GM12891 (cell line): ENCODE measurements at places on chromosomes 6 and 20.

DNA sequence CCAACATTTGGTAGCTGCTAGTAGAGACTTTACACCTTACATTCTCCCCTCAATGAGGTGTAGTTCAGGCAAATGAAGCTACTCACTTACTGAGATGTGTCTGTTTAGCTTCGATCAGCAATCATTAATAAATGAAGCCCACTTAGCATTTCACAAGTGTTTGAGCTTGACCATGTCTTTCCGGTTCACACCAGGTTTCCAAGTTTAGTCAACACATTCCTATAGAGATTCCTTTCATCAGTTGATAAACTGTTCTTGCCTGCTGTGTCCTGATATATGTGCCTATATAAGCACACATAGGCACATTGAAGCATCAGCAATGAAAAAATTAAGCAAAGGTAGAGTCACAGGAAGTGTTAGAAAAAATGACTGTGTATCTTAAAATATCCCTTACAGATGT lies 150.0 kb downstream of the BTBD3 start:
- no peak for DNase-seq

- no peak for DNase-seq
These were observed 52.5 kb upstream of the COL21A1 start for GRCh38 chr6:56299916-56300315.

DNA sequence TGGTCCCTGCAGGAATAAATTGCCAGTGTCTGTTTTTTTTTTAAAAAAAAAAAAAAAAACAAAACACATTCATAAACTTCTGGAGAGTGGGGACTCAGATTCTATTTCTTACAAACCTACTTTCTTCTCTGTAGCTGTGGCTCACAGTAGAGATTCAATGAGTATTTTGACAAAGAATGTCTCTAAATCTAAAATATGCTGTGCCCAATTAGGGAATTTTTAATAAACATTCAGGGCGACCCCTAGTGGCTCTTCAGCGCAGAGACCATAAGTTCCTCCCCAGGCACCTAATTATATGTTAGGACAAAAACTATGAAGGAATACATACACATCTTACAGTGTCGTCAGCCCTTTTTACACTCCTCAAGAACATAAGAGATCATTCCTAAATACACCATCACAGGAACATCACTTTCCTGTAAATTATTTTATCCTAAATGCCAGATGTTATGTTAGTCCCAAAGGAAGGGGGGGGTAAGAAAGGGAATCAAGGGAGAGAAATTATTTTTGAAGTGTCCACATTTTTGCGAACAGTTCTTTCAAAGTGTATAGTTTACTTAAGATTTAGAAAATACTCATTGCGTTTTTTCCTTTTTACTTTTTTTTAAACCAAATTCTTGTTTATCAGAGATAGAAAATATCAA lies 21.8 kb upstream of the NAA20 start:
- no peak for DNase-seq

GRCh38 chr6:144317736-144318135 lies 32.6 kb downstream of the UTRN start:
- DNase-seq, result no peak

- DNase-seq, result no peak
These were observed 448 bp upstream of the RIN2 start for GRCh38 chr20:19757487-19758132.

GRCh38 chr6:21173031-21173430 lies 420.5 kb upstream of the SOX4 start:
- DNase-seq, result no peak

DNA sequence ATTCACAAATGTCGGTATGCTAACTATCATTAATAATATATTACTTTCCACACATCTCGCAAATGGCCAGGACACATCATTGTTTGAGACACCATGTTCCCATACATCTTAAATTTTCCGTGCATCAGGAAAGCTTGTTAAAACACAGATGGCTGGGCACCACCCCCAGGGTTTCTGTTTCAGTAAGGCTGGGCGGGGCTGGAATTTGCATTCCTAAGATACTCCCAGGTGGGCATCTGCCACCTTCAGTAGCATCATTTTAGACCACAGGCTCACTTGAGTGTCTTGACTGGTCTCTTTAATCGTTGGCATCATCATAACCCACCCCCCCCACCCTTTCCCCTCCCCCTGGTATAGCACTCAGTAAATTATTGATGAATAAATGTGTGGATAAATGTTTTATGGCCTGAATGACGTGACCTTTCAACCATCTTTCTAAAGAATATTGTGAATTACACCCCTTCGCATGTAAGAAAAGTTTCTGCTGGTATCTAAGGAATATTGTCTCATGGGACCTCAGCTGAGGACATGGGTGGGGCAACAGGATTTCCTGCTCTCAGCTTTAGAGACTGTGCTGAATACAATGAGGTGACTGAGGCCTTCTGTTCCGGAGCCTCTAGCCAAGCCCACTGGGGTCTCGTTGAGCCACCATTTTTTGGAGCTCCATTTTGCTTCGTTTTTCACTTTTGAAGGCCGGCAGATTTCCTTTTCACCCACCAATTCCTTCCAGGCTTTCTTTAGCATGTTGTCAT lies 124.1 kb upstream of the NEDD9 start:
- no peak for DNase-seq

GRCh38 chr6:106083618-106084017 lies 2.5 kb upstream of the PRDM1 start:
- DNase-seq, result no peak

DNA sequence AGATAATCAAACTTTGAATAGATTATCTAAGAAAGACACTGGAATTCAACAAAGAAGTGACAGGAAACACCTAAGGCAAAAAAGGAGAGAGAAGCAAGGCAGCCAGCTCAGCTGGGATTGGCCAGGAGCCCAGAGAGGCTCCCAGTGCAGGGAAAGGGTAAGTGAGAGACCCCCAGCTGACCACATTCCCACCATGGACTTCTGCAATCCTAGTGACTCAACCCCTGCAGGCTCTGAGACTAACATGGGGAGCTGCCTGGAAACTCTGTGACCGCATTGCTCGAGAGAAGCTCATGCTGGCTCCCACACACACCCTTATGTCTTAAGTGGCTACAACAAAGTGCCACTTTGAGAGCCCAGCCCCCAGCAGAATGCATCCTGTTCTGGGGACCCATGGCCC lies 215.1 kb downstream of the PACRG start:
- DNase-seq, result no peak

GRCh38 chr6:138526822-138527235 lies 27.5 kb upstream of the NHSL1 start:
- no peak for DNase-seq

DNA sequence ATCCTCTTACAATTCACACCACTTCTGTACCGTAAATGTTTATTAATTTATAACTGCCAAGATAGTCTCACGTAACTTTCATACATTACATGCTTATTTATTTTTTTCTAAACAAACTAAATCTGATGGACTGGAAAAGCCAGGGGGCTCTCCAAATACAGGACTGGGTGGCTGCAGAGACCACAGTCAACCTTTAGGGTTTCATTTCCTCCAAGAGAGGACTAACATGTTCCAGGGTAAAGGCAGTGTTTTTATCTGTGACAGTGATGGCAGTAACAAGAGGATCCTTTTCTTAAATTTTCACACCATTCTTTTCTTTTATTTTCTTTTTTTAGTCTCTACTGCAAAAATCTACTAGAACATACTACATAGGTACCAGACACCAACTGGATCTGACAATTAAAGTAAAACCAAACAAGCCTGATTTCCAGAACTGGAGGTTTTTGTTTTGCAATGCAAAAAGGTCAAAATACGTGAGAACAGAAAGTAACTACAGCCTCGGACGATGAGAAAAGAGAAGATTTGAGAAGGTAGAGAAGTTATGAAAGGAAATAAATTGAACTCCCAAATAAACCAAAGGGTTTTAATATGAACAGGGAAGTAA lies 1.2 kb downstream of the LMBRD1 start:
- DNase-seq, result no peak

- no peak for DNase-seq
These were observed 62.0 kb downstream of the FAM50B start for GRCh38 chr6:3911130-3911529.

DNA sequence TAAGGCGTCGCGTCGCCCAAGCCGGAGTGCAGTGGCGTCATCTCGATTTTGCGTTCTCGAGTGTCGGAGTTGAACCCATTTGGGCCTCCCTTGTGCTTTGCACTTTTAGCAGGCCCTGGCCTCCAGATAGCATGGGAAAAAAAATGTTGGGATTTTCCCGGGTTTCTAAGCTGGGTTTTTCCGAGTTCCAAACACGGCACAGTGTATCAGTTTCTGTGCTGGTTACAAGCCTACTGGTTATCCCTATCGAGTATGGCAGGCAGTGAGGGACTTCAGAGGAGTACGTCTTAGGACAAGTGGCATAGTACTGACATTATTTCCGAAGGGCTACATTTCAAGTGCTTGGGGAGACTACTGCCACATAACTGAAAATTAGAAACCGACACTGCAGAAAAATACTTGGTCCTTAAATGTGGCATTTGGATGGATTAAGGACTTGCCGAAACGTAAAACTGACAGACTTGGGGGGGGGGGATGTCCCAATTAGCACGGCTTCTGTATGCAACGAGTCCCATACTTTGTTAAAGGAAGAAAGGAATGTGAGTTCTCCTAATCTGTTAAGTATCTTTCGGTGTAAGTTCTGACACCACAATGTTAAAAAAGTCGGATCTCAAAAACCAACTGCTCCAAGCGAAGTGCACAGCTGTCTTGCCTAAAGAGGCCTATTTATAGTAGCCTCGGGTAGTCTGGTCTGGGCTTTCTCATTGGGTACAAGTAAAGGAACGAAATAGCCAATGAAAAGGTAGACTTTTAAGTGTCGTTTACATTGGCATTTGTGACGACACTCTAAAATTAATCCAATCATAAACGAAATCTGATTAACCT lies 70.2 kb downstream of the HFE start:
- DNase-seq, result peak; percentile 43

GRCh38 chr20:22523499-22524392 lies 60.6 kb downstream of the FOXA2 start:
- no peak for DNase-seq

- no peak for DNase-seq
These were observed 35.6 kb upstream of the TBC1D20 start for GRCh38 chr20:497979-498378.

- DNase-seq, result peak; percentile 28
These were observed at the start of gene SCGN for GRCh38 chr6:25652007-25652515. Gene SCGN, plus strand, starts transcription at chr6:25652215. Its CDS starts 189 bp downstream, at chr6:25652404.

DNA sequence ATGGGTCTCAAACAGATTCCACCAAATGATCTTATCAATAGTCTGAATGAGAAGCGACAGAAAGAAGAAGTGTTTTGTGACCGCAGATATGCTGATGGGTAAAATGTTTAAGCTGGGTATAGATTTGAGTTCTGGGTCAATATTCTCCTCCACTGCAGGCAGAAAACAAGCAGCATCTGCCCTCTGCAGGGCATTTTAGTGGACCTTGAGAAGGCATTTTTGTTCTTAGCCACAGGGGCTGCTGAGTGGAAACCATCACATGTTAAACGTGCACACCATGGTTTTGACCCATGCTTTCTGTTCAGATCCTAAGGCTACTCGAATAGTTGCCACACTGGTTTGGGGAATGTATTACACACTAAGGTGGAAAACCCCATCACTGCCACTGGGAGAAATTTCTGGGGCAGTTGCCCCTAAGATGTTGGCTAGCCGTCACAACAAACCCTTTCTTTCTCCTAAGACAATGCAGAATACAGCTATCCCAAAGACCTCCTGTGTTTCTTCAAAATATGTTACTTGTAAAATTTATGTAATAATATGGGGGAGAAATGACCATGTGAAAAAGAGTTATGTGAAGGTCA lies 5.5 kb downstream of the POU3F2 start:
- no peak for DNase-seq

GRCh38 chr6:11431455-11431937 lies 106.1 kb upstream of the TMEM170B start:
- no peak for DNase-seq
